ENCODE measurements at places on chromosomes 4 and X.

- no peak for DNase-seq
Measured at GRCh38 chrX:146224442-146224841, 406.8 kb downstream of the SLITRK2 start.

DNA sequence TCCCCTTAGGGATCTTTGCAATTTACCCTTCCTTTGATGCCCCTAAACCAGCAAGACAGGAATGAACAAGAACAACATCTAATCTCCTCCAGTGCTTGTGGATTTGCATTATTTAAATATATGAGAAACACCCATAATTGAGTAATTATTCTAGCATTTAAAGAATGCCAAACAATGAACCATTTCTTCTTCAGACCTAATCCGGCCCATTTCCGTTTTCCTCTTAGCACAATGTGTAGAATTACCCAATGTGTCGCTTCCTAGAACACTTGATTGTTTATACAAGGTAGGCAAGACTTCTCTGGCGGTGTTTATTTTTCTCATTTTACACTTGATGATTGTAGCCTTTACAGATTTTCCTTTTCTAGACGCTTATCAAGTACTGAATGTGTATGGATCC is 43.5 kb downstream of the CLDN34 start:
- no peak for DNase-seq

DNA sequence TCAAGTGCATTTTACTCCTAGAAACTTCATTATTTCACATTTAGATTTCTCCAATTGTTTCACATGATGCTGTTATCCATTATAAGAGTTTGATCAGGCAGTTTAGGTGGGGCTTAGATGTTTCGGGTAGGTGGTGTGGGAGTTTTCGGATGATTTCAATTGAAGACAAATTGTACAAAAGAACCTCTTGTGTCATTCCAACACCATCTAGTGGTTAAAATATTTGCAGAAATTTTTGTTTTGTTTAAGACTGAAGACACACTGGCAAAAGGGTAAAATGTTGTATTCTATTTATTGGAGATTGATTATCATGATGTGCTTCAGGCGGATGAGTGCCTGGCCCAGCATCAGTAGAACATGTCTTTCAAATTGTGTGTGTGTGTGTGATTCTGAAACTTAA is 212.7 kb downstream of the SH3BGRL start:
- DNase-seq, result no peak

DNA sequence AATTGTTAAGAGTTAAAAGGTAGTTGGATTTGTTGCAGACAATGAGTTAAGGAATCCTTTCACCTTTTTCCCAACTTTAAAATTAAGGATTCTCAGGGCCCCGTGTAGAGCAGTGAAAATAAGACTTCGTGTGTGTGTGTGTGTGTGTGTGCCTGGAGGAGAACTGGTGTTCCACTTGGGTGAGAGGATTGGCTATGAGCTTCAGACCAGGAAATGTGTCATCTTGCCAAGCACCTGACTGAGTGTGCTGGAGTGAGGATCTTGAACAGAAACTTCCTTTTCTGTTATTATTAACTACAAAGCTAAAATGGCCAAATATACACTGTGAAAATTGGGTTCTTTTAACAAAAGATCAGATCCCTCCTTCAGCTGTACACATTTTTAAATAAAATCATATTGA is 113.1 kb upstream of the VCX2 start:
- DNase-seq, result no peak

DNA sequence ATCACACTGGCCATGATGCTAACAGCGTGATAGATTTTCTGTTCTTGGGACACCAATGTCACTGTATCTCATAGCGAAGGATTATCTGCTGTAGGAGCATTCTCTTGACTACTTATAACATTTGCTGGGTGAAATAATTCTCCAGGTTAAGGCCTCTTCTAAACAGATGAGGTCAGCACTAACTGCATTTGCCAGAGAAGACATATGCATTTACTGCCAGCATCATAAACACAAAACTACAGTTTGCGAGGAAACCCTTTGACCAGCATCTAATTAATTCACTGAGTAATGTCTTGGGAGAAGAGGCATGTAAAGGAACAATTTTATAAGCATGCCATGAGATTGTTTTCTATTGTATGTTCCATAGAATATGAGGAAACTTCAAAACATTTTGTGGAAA is 13.9 kb downstream of the TBC1D1 start:
- DNase-seq, result no peak

- no peak for DNase-seq
Measured at GRCh38 chr4:20901851-20902250, 201.6 kb downstream of the PACRGL start.

DNA sequence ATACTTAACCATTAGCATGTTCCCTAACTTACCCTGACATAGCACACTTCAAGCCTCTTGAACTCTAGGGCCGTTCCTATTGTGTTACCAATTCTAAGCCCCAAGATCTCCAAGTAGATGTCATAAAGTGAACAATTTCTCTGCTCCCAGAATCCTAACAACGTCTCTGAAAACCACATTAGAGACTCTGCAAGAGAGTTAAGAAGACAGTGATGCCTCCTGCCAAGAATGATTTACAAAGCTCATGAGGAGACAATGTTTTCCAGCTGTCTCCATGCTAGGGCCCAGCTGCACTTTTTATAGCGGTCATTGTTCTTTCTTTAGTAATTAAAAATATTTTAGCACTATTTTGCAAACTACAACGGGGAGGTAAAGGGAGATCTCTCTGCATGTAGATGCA is 358.4 kb downstream of the PPP3CA start:
- DNase-seq, result no peak

DNA sequence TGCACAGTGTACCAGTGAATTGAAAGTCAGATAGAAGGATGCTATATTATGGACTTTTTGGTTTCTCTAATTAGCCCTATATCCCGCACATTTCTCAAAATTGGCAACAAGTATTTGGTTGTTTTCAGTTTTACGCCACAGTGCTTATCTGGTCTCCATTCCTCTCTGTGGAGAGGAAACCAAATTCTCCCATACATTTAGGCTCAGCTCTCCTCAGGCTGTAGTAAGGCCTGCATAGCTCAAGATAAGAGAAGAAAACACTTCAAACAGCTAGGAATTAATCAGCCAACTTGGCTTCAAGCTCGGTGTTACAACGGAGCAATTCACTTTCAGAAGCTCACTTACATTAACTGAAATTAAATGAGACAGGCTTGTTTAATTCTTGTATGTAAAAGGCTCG is 263.2 kb downstream of the PDHA2 start:
- no peak for DNase-seq

GRCh38 chrX:10217198-10217597 is 60.4 kb downstream of the CLCN4 start:
- DNase-seq, result no peak

DNA sequence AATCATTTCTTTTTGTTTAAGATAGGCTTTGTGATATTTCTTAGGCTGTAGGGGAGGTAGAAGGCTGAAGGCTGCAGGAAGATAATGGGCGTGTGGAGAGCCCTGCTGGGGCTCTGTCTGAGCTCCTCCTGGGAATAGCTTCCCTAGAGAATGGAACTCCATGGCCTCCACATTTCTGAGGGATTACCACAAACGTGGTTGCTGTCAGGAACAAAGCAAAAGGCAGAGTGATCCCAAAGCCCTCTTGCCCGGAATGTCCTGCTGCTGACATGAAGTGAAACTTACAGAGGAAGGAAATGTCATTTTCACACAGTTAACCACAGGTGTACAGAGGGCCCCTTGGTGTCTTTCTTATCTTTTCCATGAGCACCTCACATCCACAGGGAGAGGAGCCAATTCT is 89.3 kb downstream of the DDIT4L start:
- DNase-seq, result no peak

- no peak for DNase-seq
Measured at GRCh38 chr4:152935143-152935542, 980 bp upstream of the FHDC1 start.

- no peak for DNase-seq
Measured at GRCh38 chr4:162586266-162586665, 422.5 kb upstream of the FSTL5 start.

DNA sequence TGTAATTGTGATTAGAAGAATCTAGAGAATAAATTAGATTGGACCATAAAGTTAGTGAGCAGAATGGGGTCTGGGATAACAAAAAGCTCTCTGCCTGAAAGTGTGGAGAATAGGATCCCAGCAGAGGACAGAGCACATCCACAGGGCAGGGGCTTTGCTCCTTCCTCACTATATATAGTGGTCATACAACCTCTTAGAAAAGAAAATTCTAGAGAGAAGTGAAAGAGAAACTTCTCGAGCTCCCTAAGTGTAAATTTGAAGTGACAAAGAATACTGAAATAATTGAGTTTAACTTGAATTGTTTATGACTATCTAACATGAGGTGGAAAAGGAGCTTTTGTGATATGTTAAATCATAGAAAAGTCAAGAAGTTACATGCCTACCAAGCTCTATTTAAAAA is 14.9 kb downstream of the ADAM29 start:
- no peak for DNase-seq

DNA sequence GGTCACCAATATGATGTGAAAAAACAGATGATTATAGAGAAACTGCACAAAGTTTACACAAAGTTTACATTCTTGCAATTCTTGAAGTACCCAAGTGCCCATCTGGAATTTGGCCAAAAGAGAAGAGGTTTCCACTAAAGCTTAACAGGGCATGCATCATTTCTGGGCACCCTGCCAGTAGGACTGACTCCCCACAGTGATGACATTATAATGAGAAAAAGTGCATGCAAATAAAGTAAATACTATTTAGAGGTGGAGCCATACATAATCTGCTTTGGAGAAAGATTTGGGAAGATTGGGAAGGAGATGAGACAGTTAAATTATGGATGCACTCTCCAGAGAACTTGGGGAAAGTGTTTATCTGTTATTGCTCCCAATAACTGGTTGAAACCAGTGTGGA is 93.7 kb upstream of the TRPC3 start:
- DNase-seq, result no peak

DNA sequence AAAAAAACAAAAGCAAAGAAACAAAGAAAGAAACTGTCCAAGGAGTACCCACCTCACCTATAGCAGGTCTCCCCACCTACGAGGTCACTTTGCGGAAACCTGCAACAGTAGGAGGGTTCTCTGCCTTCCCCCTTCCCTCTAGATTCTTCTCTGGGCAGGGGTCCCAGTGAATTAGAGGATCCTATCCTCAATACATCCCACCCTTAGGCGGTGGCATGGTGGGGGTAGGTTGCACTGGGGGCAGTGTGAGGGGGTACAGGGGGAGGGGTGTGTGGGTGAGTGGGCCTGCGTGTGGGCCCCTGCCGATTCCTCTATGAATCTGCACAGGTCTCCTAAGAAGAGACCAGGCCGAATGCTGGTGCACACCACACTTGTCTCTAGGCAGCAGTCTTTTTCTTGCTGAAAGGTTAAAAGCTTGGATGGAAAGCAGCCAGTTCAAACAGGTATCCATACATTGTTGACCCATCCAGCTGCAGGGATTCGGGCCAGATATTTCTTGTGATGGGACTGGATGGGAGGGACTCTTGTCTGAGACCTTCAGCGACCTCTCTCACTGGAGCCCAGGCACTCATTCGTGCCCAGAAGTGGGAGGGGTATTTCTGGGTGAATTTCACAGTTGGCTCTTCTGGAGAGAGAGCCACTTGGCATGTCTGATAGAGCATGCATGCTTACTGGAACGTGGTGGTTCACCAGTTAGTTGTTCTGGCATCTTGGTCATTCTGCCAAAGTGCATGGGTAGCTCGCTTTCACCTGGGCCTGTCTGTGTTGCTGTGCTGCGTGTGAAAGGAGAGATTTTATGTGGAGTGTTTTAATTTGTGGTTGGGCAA is 65.6 kb downstream of the NBDY start:
- DNase-seq, result no peak

Measured in stimulated activated CD8-positive, alpha-beta memory T cell treated with anti-CD3 and anti-CD28 coated beads, Interleukin-4, amount 100 ng/mL, for 1 hour (primary cell).